ENCODE measurements at places on chromosomes 2 and 18.

GRCh38 chr2:439556-440402 is 151.9 kb upstream of the ALKAL2 start:
- no peak for DNase-seq
- no peaks in the 10 kb centered on the region for H3K36me3 ChIP-seq
- H3K27me3 ChIP-seq = peaks cover 4% of the 10 kb centered on the region
- H3K4me3 ChIP-seq = no peak overlapping the region
- H3K27ac ChIP-seq = no peak overlapping the region

- no peaks in the 10 kb centered on the region for H3K27me3 ChIP-seq
- DNase-seq = no peak
- H3K36me3 ChIP-seq = no peaks in the 10 kb centered on the region
- 0 out of 2 replicates have a peak, but pooled peaks cover 2% of the 10 kb centered on the region for H3K4me1 ChIP-seq
Observed at GRCh38 chr2:49309461-49309860, 155.1 kb upstream of the FSHR start.

DNA sequence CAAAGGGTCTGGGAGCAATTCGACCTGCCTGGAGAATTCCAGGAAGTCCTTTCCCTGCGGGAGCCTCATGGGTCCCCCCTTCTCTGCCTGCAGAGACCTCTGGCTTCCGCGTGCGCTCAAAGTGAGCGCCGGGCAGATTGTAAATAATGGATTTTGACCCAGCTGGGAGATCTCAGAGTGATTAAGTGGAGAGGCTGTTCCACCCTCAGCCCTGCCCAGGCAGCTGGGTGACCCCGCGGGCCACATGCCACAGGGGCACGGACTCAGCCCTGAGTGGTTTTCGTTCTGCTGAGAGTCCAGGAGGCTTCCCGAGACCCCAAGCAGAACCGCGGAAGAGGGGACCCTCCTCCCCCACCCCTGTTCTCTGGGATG is 1.2 kb downstream of the KCNG2 start:
- DNase-seq = no peak
- peaks cover 42% of the 10 kb centered on the region for H3K27me3 ChIP-seq
- peaks cover 9% of the 10 kb centered on the region for H3K4me1 ChIP-seq
- peak overlapping the region; percentile 68 for H3K4me3 ChIP-seq
- no peak overlapping the region for H3K27ac ChIP-seq

- no peaks in the 10 kb centered on the region for H3K27me3 ChIP-seq
- no peak for DNase-seq
- no peak overlapping the region for H3K27ac ChIP-seq
- no peak overlapping the region for H3K4me3 ChIP-seq
- peaks cover 4% of the 10 kb centered on the region for H3K4me1 ChIP-seq
- H3K36me3 ChIP-seq = no peaks in the 10 kb centered on the region
Observed at GRCh38 chr2:219912491-219912921, 285.1 kb downstream of the SLC4A3 start.

DNA sequence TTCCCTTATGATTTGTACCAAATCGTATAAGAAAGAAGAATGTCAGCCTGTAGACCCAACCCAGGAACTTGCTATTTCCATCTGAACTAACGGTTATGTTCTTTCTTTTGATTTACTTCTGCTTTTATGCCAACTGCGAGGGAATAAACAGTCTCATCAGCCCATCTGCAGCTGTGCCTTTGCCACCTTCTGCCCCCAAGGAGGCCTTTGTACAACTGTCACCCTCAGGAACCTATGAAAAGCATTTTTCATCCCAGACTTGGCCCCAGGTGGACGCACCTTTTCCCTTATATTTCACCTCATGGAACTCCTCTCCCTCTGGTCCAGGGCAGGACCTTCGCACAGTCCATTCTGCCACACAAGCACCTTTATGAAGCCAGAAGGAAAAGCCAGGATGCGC is 109.8 kb downstream of the AOX1 start:
- H3K27me3 ChIP-seq = no peaks in the 10 kb centered on the region
- no peak overlapping the region for H3K27ac ChIP-seq
- no peak for DNase-seq
- H3K4me1 ChIP-seq = no peaks in the 10 kb centered on the region
- H3K36me3 ChIP-seq = no peaks in the 10 kb centered on the region

GRCh38 chr2:96537066-96537733 is 648 bp downstream of the ARID5A start:
- H3K36me3 ChIP-seq = no peaks in the 10 kb centered on the region
- H3K27me3 ChIP-seq = peaks cover 18% of the 10 kb centered on the region
- no peak overlapping the region for H3K27ac ChIP-seq
- H3K4me1 ChIP-seq = peaks cover 57% of the 10 kb centered on the region
- peak overlapping the region; percentile 82 for H3K4me3 ChIP-seq

DNA sequence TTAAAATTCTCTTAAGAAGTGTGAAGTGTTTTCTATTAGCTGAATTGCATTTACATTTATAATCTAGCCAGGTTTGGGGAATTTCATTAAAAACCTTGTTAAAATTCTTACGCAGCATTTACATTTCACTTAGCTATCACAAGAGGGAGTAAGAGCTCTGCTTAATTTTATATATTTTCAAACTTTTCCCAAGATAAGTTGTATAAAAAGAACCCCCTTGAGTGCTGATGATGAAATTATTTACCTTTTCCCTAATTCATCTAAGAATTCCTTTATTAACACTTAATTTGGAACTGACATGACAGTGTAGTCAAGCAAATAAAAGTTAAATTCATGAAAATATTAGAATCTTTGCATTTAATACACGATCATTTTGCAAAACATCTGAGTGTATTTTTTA is 54.2 kb upstream of the ZSWIM2 start:
- H3K27ac ChIP-seq = no peak overlapping the region
- DNase-seq = no peak
- H3K4me1 ChIP-seq = no peaks in the 10 kb centered on the region
- H3K36me3 ChIP-seq = no peaks in the 10 kb centered on the region

- H3K4me3 ChIP-seq = peak overlapping the region; percentile 79
- no peaks in the 10 kb centered on the region for H3K27me3 ChIP-seq
- no peaks in the 10 kb centered on the region for H3K36me3 ChIP-seq
- peaks cover 24% of the 10 kb centered on the region for H3K4me1 ChIP-seq
Observed at GRCh38 chr2:112277596-112278220, 2.3 kb downstream of the ZC3H6 start.

- no peak overlapping the region for H3K27ac ChIP-seq
- H3K36me3 ChIP-seq = no peaks in the 10 kb centered on the region
- H3K4me1 ChIP-seq = peaks cover 2% of the 10 kb centered on the region
- H3K4me3 ChIP-seq = no peak overlapping the region
- no peak for DNase-seq
Observed at GRCh38 chr2:238906936-238907716, 59.2 kb downstream of the TWIST2 start.

GRCh38 chr18:79687806-79688205 is 8.2 kb downstream of the CTDP1 start:
- peaks cover 14% of the 10 kb centered on the region for H3K4me1 ChIP-seq
- H3K27me3 ChIP-seq = no peaks in the 10 kb centered on the region
- no peak for DNase-seq
- no peaks in the 10 kb centered on the region for H3K36me3 ChIP-seq
- no peak overlapping the region for H3K27ac ChIP-seq

- H3K4me1 ChIP-seq = peaks cover 12% of the 10 kb centered on the region
- H3K4me3 ChIP-seq = no peak overlapping the region
- H3K27me3 ChIP-seq = peaks cover 3% of the 10 kb centered on the region
- H3K36me3 ChIP-seq = peaks cover 12% of the 10 kb centered on the region
- no peak for DNase-seq
- no peak overlapping the region for H3K27ac ChIP-seq
Observed at GRCh38 chr2:233972941-233973575, 55.9 kb downstream of the TRPM8 start.

DNA sequence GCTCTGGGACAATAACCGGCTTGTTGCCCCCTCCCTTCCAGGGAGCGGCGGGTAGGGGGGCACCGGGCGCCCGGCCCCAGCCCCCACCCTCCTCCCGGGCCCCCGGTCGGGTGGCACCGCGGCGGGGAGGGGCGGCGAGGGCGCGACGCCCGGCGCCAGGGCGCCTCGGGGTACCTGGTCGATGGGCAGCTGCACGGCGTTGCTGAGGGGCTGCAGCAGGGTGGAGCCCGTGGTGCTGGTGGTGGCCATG is 193 bp downstream of the MBOAT2 start:
- H3K27ac ChIP-seq = no peak overlapping the region
- H3K36me3 ChIP-seq = no peaks in the 10 kb centered on the region
- DNase-seq = no peak
- no peak overlapping the region for H3K4me3 ChIP-seq
- peaks cover 37% of the 10 kb centered on the region for H3K4me1 ChIP-seq

DNA sequence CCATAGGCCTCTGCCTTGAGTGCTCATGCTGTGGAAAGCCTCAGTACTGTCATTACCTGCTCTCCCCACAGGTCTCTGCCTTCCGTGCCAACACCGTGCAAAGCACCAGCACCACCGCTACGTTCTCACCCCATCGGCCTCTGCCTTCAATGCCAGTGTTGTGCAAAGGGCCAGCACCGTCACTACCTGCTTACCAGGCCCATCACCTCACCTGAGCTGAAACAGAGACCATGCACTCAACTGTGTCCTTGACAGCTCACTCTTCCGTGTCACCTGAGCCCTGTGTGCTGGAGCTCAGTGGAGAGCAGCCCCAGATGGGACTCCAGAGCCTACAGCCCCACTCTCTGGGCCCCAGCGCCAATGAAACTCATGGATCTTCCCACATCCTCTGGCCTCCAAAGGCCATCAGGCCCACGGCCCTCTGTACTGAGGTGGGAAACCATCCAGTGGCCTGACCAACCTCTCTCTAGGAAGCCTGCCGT is 62.7 kb downstream of the ZNF516 start:
- peaks cover 2% of the 10 kb centered on the region for H3K27me3 ChIP-seq
- peaks cover 20% of the 10 kb centered on the region for H3K4me1 ChIP-seq
- H3K27ac ChIP-seq = no peak overlapping the region
- no peak overlapping the region for H3K4me3 ChIP-seq

- H3K27ac ChIP-seq = peak overlapping the region; percentile 37
- H3K4me3 ChIP-seq = no peak overlapping the region
- H3K36me3 ChIP-seq = peaks cover 11% of the 10 kb centered on the region
- peaks cover 10% of the 10 kb centered on the region for H3K4me1 ChIP-seq
- H3K27me3 ChIP-seq = no peaks in the 10 kb centered on the region
Observed at GRCh38 chr18:9182852-9183399, 46.3 kb downstream of the ANKRD12 start.

GRCh38 chr2:164114937-164115336 is 379.1 kb upstream of the FIGN start:
- H3K4me1 ChIP-seq = 0 out of 2 replicates have a peak, but pooled peaks cover 7% of the 10 kb centered on the region
- H3K4me3 ChIP-seq = no peak overlapping the region
- no peaks in the 10 kb centered on the region for H3K27me3 ChIP-seq
- no peaks in the 10 kb centered on the region for H3K36me3 ChIP-seq
- no peak overlapping the region for H3K27ac ChIP-seq
- DNase-seq = no peak

- no peak overlapping the region for H3K4me3 ChIP-seq
- DNase-seq = no peak
- no peak overlapping the region for H3K27ac ChIP-seq
Observed at GRCh38 chr2:227198866-227199265, 34.4 kb downstream of the COL4A3 start.

DNA sequence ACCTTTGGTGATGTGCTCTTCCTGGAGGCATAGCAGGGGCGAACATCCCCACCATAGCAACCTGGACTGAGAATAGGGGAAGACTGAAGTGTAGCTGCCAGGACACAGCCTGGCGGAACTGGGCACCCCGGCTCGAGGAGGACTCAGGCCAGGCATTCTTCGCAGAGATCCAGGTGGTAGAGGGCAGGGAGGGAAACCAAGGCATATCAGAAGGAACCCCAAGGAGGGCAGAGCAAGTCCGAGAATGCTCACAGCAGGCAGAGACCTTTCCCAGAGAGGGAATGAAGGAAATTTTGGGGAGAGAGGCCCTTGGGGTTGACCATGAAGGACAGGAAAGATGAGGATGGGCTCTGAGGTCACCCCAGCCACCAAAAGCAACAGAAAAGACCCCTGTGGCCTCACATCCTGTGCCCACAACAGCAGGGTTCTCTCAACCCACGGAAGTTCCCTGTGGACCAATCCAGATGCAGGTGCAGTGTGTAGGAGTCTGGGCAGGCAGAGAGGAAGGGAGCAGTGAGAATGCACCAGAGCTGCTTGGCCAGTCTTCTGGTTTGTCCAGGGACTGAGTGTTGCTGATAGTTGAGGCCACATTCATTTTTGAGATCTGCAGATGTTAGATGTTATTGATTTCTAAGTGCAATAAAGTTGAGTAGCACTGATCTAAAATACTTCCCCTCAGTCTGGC is 136.9 kb downstream of the PXDN start:
- peaks cover 6% of the 10 kb centered on the region for H3K36me3 ChIP-seq
- no peaks in the 10 kb centered on the region for H3K27me3 ChIP-seq
- no peak for DNase-seq
- peak overlapping the region; percentile 21 for H3K27ac ChIP-seq
- H3K4me1 ChIP-seq = no peaks in the 10 kb centered on the region
- H3K4me3 ChIP-seq = no peak overlapping the region

- no peak overlapping the region for H3K4me3 ChIP-seq
- no peak for DNase-seq
- no peaks in the 10 kb centered on the region for H3K36me3 ChIP-seq
Observed at GRCh38 chr2:108626995-108627394, 92.3 kb upstream of the RANBP2 start.

- no peaks in the 10 kb centered on the region for H3K27me3 ChIP-seq
- no peak overlapping the region for H3K27ac ChIP-seq
- no peaks in the 10 kb centered on the region for H3K36me3 ChIP-seq
- no peak overlapping the region for H3K4me3 ChIP-seq
- DNase-seq = no peak
Observed at GRCh38 chr2:234289834-234290590, 206.9 kb downstream of the ARL4C start.

DNA sequence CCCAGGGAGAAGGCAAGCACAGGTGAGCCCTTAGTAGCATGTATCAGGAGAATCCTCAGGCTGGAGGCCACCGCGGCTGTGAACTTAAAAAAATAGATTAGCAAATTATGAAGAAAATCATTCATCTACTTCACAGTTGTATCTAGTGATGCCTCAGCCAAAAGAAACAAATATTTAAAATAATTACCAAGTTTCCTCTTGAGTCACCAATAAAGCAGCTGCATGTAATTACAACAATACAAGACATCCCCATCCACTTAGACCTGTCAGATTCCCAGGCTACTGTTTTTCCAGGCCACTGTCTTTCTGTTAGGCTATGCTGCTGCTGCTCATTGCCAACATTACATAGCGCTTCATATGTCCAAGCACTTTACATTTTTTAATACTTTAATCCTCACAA is 54.6 kb upstream of the PHLPP1 start:
- DNase-seq = no peak
- H3K36me3 ChIP-seq = no peaks in the 10 kb centered on the region
- no peak overlapping the region for H3K4me3 ChIP-seq
- H3K27me3 ChIP-seq = no peaks in the 10 kb centered on the region
- H3K27ac ChIP-seq = no peak overlapping the region
